ENCODE measurements at places on chromosomes 16 and 17. TPM values are rescaled to one million over a fixed set of nuclear protein-coding genes. Genes with fewer than 3 reads are reported as not detected.

Gene TM4SF5
- total RNA-seq, result not detected

Gene TBC1D3G
- total RNA-seq, result not detected

Gene LHX1
- total RNA-seq, result 0.25 TPM

Gene AATK
- total RNA-seq, result 0.38 TPM

Gene KRT40
- not detected for total RNA-seq

Gene TENT4B
- 21.4 TPM for total RNA-seq
